ENCODE measurements at places on chromosomes 12 and 14. TPM values are rescaled to one million over a fixed set of nuclear protein-coding genes. Genes with fewer than 3 reads are reported as not detected.

OR6C2 gene
- total RNA-seq = not detected

GRCh38 chr14:50347521-50347920 lies 35.4 kb downstream of the DMAC2L start:
- no peak for DNase-seq

DNA sequence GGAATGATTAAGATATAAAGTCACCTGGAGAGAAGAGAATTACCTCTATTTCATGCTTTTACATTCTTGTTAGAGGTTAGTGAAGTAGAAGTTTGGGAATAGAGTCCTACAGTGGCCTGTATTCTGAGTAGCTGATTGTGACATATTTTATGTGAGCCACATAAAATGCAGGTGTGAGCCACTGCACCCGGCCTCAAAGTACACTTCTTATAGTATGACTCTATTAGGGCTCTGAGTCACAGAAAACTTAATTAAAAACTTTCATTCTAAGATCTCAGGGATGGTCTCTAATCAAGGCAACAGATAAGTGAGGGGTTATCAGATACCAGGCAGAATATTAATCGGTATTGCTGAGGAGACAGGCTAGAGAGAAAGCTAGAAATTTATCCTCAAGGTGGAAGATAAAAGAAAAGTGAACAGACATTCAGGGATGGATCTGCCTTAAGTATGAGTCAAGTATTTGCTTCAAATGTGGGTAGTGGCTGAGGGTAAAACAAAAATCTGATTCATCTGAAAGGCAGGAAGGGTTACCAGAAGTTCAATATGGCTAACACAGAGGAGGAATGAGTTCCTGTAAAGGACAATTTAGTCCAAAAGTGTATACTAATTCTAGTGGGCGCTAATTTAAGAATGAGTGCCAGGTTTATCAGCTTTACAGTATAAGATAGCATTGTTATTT lies 5.5 kb upstream of the G2E3 start:
- no peak for DNase-seq

FAIM2 gene
- not detected for total RNA-seq

DNA sequence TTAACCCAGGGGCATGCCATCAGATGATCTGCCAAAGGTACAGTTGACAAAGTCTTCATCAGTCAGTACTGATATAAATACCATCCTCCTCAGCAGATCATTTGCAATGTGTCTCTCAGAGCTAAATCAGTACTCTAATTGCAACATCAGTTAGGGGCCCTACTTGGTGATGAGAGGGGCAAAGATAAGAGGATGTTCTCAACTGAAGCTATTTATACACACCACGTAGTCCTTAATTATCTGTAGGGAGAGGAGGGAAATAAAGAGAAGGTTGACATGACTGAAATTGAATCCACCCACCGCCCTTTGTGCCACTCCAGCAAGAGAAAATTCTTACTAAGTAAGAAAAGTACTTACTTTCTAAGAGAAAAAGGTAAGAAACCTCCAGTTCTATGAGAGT lies 157.8 kb upstream of the NUDT4 start:
- no peak for DNase-seq

DNA sequence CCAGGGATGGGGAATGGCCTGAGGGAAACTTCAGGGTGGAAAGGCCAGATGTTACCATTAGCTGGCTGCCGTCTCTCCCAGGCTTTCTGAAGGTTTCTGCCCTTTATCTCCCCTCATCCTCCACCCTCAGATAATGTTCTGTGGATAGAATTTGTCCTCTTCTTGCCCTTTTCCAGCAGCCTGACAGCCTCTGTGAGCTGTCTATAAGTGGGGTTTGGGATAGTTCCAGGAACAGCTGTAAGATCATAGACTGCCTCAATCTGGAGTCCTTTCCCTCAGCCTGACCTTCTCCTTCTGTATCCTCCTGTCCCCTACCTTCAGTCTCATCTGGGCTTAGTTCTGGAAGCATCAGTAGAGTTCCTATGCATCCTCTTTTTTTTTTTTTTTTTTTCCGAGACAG lies 2.8 kb upstream of the RND1 start:
- no peak for DNase-seq

DNA sequence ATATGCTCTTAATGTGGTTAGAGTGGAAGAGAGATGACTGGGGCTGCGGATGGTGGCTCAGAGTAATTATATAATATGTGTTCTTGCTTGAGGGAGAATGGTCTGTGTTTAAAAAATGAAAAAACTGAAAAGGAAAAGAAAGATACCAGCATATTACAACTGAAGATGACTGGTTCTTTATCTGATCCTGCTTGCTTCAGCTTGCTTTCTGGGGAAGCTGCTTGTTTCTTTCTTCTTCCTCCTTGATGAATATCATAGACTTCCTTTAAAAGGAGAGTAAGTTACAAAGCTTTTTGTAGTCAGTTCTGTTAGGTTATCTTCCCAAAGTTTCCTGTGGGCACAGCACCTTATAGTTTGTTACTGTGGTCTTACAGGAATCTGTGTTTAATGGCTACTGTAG lies 210.9 kb downstream of the ERC1 start:
- DNase-seq = no peak

DNA sequence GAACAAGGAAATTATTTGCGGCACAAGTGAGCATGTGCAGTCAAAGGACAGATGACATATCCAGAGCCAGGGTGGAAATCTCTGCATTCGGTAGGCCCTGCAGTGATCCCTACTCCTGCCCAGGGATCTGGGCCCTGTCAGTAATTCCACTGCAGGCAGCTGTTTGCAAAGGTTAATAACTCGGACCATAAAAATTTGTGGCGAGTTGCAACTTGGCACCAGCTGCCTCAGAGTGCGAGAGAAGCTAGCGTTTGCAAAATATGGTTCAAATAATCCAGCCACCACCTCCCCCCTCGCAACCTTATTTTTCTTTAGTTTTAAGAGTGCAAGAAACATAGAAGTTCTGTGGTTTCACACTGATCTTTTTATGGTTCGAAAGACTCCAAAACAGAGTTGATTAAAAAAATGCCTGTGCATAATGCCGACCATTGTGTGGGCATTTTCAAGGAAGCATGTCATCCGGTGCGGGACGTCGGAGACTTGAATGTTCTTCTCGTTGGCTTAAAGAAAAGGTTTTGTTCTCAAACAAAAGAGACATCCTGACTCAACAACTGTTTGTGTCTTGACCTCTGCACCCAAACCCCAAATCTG lies 224.5 kb downstream of the BCL11B start:
- DNase-seq = no peak

- no peak for DNase-seq
Observed at GRCh38 chr14:75559451-75560222, 18.8 kb upstream of the FLVCR2 start.

PPM1H gene
- total RNA-seq = 42.6 TPM
